ENCODE measurements at places on chromosomes 13 and 19.

DNA sequence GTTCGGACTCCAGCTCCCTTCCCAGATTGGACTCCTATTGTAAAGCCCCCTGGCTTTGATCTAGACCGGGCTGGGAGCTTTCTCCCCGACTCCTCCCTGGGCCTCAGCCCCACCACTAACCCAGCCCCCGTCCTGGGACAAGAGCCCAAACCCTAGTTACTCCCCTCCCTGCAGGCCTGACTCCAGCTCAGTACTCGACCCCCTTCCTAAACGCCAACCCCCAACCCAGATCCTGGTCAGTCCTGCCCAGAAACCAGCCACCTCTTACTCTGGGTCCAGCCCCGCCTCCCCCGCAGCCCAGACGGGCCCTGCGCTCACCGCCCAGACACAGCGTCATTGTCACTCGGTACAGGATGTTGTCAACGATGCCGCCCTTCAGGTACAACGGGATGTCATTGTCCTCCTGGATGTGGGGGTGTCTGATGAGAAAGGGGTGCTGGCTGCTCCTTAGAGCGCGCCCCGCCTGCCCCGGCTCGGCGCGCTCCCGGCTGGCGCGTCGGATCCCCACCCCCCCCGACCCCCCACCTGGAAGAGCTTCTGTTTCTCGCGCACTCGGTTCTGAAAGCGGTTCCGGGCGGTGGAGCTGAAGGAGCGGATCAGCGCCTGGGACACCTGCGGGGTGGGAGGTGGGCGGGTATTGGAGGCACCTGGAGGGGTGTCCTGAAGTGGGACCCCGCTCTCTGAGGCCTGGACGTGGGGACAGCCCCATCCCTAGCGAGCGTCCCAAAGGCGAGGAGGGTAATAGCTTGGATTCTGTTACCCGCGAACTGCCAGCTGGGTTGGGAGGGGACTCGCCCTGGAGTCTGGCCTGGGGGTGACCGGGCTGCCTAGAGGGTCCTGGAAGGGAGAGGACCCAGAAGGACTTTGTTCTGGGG, 866 bp downstream of the COX7A1 start:
- no peak for DNase-seq

- DNase-seq, result no peak
Observed at GRCh38 chr13:22031702-22032286, 360.9 kb downstream of the FGF9 start.

DNA sequence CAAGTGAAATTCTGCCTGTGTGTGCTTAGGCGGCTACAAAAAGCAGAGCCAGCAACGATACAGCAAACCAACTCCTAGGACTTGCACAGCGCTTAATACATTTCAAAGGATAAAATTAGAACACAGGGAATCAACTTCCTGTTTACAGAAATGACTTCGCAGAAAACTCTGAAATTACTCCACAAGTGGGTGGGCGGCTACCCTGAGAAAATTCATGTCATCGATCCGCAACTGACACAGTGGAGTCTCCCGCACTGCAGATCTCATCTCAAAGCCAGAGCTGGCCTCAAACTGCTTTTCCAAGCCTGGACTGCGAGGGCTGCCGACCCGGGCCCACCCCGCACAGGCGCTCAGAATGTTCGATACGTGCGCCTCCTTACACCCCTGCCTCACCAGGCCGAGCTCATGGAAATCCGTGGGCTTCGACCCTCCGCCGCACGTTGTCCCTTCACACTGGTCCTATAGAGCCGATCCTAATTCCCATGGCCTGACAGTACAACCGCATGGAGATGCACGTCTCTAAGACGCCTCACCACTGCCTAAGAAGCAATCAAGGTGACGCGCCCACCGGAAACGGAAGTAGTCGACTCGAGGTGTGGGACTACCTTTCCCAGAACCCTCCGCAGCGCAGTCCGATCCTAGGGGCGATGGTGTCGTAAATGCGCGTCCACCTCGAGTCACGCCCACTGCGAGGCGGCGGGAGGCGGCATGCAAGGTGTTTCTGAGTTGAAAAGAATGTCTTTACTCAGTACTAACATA, at the start of gene ZNF229:
TSS of gene ZNF229 (minus strand) at position 557 of the 759 bp plus-strand sequence. CDS start 5,625 bp downstream, outside the sequence.
- peak; percentile 23 for DNase-seq

GRCh38 chr19:4543842-4544647, 4.2 kb upstream of the LRG1 start:
- DNase-seq, result no peak

- DNase-seq, result no peak
Observed at GRCh38 chr13:40961214-40961613, 57.9 kb downstream of the ELF1 start.

DNA sequence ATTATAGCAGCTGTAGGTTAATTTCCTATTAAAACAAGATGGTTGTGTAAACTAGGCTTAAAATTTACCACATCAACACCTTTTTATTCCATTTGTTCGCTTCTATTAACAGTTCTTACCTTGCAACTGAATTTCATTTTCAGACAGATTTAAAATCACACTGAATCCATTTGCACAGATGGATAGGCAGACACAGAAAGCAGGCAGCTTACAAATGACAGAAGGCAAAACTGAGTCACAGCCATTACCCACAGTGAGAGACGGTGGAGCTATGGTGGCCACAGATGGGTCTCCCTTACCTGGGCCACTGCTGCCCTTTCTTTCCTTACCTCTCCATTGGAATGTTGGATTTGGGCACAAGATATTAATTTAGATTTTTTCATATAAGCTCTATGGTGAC, 1567.8 kb upstream of the SLC10A2 start:
- no peak for DNase-seq

- no peak for DNase-seq
Observed at GRCh38 chr19:51107406-51108065, 673 bp downstream of the CTU1 start.

GRCh38 chr19:19034204-19034624, 811 bp downstream of the ARMC6 start:
- peak; percentile 46 for DNase-seq

DNA sequence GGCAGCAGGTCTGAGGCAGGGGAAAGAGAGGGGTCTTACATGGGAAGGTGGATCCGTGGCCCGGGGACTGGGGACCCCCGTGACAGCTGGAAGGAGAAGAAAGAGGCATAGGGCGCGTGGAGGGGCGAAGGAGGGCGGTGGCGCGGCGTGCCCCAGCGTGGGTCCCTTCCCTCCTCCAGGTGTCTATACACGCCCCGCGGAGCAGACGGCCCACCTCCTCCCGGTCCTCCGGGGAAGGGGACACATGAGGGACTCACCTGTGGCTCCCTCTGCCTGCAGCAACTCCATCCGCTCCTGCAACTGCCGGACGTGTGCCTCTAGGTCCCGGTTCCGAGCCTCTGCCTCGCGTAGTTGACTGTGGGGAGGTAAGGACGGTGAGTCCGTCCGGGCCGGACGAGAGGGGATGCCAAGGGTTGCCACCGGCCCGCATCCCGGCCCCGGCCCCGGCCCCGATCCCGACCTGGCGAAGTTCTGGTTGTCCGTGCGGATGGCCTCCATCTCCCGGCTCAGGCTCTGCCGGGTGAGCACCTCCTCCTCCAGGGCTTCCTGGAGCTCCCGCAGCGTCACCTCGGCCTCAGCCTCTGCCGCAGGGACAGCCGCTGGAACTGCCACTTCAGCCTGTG, 2.4 kb upstream of the SIX5 start:
- no peak for DNase-seq

DNA sequence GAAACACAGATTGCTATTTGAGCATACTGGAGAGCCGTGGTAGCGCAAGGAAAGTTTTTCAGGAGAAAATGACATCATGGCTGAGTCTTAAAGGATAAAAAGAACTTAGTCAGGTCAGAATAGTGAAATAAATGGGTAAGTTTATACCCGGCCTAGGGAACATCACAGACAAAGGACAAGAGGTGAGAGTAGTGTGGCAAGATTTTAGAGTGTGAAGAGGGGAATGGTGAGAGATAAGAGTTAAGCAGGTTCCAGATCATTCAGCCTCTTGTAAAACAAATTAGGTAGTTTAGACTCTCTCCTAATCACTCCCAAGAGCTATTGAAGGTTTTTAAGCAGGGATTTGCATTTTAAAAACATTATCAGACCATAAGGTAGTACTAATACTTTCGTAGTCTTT, 116.0 kb upstream of the MAB21L1 start:
- DNase-seq, result no peak

DNA sequence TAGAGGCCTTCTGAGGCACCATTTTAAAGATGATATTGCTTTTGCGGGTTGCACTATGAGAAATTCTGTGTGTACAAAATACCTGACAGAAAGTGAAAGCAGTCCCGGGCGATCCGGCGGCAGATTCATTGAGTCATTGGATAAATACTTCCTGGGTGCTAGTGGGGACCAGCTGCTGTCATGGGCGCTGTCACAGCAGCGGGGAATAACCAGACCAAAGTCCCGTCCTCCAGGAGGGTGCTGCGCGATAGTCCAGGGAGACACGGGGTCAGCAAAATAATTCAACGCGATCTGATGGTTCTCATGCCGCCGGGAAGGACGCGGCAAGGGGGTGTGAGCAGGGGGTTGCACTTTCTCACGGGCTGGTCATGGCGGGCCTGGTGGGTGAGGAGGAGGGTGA, 13.5 kb downstream of the ZFR2 start:
- DNase-seq, result no peak

- DNase-seq, result no peak
Observed at GRCh38 chr13:90746230-90746629, 601.3 kb upstream of the MIR17HG start.

GRCh38 chr13:43787997-43788396, 1.2 kb upstream of the ENOX1 start:
- no peak for DNase-seq

- no peak for DNase-seq
Observed at GRCh38 chr19:48518207-48518606, 6.6 kb upstream of the LMTK3 start.

- DNase-seq, result no peak
Observed at GRCh38 chr19:49811328-49811727, 1.8 kb downstream of the FUZ start.

DNA sequence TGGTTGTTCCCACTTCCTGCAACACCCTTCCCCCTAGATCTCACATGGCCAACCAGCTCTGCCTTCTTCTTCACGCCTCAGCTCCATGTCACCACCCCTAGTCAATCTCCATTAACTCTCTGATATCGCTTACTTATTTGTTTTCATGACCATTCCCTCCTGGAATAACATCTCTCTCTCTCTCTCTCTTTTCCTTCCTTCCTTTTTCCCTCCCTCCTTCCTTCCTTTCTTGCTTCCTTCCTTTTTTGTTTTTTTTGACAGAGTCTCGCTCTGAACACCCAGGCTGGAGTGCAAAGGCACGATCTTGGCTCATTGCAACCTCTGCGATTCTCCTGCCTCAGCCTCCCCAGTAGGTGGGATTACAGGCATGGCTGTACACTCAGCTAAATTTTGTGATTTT, 44.9 kb upstream of the ADGRL1 start:
- no peak for DNase-seq

DNA sequence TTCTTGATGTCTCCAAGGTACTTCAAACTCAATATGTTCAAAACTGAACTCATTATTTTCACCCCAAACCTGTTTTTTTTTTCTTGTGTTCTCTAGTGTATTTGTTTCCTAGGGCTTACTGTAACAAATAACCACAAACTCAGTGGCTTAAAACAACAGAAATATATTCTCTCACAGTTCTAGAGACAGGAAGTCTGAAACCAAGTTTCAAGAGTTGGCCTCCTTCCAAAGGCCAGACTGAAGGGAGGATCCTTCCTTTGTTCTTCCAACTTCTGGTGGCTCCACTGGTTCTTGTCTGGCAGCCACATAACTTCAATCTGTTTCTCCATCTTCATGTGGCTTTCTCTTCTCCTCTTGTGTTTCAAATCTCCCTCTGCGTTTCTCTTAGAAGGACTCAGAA, 62.0 kb upstream of the PDCD5 start:
- no peak for DNase-seq

GRCh38 chr19:10069046-10069445, 17.1 kb upstream of the SHFL start:
- no peak for DNase-seq

DNA sequence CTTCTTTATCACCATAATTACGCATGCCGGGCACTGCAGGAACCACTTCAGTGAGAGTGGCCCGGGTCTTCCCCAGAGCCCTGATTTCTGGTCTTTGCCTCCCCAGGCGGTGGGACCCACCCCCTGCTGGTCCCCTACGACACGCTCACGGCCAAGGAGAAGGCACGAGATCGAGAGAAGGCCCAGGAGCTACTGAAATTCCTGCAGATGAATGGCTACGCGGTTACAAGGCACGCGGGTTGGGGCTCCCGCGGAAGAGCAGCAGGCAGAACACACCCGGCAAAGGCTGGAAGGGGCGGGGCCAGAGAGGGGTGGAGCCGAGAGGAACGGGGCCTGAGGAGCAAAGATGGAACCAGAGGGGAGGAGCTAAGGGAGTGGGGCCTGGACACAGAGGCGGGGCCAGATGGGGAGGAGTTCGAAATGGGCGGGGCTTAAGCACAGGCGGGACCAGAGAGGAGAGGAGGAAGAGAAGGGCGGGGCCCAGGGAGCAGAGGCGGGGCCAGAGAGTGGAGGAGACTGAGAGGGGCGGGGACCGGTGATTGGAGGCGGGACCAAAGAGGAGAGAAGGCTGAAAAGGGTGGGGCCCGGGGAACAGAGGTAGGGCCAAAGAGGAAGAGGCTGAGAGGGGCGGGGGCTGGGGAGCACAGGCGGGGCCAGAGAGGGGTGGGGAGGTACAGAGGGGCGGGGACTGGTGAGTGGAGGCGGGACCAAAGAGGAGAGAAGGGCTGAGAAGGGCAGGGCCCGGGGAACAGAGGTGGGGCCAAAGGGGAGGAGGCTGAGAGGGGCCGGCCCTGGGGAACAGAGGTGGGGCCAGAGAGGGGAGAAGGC, 73.4 kb downstream of the RYR1 start:
- peak; percentile 86 for DNase-seq

- no peak for DNase-seq
Observed at GRCh38 chr13:106385654-106386053, 149.8 kb downstream of the EFNB2 start.

- no peak for DNase-seq
Observed at GRCh38 chr13:41981951-41982715, 21.2 kb upstream of the VWA8 start.

- DNase-seq, result no peak
Observed at GRCh38 chr19:55370305-55370988, at the start of gene IL11. Gene IL11, minus strand, starts transcription at chr19:55370463. Its CDS starts 153 bp downstream, at chr19:55370310.

DNA sequence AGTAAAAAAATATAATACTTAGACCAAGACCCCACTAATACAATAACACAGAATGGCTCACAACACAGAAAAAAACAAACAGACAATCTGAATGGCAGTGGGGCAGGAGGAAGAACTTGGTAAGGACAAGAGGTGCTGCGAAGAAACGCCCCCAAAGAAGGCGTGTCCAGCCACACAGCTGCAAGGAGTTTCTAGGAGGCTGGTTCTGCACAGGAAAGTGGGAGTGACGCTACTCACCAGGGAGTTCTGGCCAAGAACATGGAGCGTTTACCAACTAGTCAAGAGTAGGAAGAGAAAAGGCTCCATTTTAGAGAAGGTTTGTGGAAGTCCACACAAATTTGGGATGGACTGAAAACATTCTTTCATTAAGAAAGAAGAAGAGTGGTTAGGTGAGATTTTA, 95.3 kb upstream of the SLC15A1 start:
- no peak for DNase-seq

GRCh38 chr13:38602266-38602665, 84.6 kb upstream of the FREM2 start:
- no peak for DNase-seq

Data from effector CD4-positive, alpha-beta T cell (primary cell).